ENCODE measurements at places on chromosomes 6 and 20.

DNA sequence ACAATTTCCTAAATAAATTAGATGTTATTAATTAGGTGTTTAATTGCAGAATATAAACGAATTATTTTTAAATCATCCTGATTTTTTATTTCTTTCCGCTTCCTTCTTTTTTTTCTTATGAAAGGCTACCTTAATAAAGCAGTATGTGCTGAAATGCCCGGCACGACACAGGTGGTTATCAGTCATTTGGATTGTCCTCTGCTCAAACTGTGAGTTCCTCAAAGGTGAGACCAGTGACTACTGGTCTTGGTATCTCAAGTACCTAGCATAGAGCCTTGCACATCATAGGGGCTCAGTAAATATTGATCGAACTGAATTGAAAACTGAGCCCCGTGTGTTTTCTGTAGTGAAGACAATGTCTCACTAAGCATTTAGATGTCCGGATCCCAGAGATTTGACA, 9.6 kb upstream of the EZR start:
- DNase-seq: no peak

- no peak for DNase-seq
Observed at GRCh38 chr6:106370639-106371038, 10.1 kb downstream of the CRYBG1 start.

DNA sequence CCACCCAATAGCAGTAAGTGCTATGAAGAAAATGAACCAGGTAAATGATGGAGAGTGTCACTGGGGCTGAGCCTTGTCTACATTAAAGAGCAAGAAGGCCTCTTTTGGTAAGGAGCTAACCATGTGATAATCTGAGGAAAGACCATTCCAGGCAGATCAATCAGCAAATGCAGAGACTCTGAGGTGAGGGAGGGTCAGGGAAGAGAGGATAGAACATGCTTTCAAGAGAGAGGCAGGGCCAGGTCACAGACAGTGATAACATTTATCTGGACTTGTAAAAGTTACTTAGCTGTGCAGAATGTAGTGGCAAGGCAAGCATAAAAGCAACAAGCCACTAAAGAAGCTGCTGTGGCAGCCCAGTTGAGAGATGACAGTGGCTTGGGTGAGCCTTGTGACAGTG, 197.3 kb downstream of the TASP1 start:
- no peak for DNase-seq

DNA sequence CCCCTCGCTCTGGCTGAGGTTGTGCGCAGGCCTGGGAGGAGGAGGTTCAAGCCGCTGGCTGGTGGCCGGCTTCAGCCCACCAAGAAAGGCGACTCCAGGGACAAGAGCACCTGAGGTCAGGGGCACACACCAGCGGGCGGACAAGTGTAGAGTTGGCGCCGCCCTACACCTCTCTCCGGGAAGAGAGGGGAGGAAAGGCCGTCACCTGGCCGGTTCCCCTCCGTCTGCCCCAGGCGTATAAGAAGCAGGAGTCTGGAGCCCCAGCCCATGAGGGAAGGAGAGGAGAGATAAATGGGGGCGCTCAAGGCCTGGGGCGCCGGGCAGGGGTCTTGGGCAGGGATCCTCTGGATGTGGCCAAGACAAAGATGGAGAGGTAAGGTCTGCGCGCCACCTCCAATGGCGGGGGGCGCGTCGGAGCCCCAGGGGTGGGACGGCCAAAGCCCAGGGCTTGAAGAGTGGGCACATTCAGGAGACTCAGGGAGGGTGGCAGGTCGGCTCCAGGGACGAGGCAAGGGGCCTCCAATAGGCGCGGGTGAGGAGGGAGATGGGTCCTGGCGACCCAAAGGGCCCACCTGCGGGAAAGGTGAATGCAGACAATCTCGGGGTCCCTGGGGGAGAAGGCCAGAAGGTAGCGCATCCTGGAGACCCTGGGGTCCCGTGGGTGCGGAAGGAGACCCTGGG, 826 bp downstream of the RIMS4 start:
- no peak for DNase-seq

GRCh38 chr20:8304124-8304816, 172.2 kb downstream of the PLCB1 start:
- DNase-seq: peak; percentile 41

DNA sequence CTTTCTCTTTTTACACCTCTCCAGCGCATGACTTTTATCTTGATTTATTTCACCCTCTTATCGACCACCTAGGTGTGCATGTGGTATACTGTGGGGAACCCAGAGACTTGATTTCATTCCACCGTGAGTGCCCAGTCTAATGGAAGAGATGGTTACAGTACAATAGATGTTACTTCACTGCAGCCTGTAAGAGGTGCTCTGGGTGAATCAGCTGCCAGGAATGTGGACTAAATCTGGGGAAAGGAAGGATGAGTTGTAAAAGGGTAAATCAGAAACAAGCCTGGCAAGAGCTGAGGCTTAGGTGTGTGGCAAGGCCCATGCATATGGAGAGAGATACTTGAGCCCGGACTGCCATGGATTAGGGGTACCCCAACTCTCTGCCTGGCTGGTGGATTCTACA, 7.4 kb downstream of the STK35 start:
- DNase-seq: no peak

GRCh38 chr20:13141546-13141945, 79.5 kb upstream of the ISM1 start:
- DNase-seq: peak; percentile 30

- DNase-seq: no peak
Observed at GRCh38 chr20:59770270-59770669, 163.2 kb downstream of the SYCP2 start.

DNA sequence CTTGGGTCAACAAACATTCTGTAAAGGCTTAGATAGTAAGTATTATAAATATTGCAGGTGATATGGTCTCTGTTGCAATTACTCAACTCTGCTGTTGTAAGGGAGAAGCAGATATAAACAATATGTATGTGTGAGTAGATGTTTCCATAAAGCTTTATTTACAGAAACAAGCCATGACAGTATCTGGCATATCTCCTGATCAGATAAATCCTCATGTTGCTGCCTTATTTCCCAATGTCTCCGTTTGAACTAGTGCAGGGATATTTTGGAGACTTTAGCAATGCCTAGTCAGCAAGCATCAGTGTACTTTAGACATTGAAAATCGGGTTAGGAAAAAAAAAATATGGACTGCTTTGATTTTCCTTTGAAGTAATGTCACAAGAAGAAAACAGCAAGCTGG, 96.1 kb downstream of the LAMA2 start:
- no peak for DNase-seq

DNA sequence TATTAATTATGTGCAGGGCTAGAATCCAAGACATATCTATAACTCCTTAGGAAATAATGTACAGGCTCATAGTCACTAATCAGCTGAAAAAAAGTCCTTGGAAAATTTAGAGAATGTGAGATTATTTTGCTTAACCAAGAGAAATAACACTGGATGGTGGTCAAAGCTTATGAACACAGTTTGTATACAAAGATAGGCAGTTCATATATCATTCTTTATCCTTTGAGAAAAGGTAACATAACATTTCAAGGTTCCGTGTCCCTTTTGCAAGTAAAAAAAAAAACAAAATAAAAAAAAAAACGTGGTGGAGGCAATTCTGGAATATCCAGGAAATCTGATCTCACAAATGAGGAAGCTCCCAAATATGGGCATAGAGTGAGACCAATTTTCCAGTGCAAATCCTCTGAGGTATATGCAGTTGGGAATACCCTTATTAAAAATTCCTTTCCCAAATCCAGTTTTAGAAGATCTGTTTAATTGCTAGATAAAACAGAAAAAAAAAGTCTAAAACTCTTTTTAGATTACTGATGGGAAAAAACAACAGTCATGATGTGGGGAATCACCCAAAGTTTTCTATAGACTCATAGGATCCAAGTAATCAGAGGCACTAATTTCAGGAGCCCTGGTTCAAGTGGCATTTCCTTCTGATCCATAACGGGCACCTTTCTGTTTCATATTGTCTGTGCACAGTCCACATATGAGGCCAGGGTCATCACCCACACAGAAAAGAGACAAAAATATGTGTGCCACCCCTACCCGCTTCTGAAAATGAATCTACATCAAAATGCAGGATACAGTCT, 17.7 kb upstream of the TNFAIP3 start:
- no peak for DNase-seq

DNA sequence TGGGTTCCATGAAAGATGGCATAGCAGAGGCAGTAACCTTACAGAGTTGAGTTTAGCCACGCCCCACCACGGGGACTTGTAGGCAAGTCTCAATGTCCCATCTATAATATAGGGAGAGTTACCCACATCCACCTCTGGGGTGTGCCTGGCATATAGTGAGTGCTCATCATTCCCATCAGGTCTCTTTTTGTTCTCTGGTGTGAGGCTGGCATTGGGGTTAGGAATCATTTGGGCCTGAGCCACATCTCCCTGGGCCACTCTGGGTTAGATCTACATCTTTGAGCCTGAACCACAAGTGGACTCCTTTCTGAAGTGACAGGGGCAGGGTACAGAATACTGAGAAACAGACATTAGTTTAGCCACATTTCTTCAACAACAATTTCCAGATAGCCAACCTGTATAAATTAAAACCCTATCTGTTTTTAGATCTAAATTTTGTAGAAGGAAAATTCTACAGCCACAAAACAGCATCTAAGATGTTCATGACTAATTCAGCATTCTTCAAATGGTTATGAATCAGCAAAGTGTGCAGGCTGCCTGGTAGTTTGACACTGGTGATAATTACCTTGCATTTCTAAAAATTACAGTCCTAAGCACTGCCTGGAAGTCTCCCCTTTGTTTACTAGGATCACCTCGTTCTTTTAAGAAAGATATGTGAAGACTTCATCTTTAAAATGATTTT, 20.1 kb downstream of the RNF24 start:
- DNase-seq: no peak

DNA sequence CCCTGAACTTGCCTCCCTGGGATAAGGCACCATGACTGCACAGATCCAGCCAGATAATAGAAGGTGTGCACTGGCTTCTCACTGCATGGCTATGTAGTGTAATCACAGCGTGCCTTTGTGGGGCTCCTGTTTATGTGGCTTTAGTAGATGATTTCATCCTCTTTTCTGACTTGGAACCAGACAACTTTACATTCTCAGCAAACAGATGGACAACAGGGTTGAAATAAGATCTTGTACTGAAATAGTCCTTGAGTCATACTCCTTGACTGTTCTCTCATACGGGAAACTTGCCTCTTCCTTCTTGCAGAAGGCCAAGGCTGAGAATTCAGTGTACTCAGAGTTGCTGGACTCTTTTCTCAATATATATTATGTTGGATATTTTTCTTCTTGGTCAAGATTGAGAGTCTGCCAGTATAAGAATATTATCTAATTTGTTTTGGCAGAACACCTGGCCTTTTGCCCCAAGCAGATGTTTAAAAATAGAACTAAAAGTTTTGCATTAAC, 25.0 kb upstream of the RNF144B start:
- no peak for DNase-seq

Data from NCI-H345 (cell line).